ENCODE measurements at places on chromosomes 3 and 15. TPM values are rescaled to one million over a fixed set of nuclear protein-coding genes. Genes with fewer than 3 reads are reported as not detected.
A peak's percentile ranks its signal among the peaks of the same experiment; 100 is the strongest.

The TTBK2 gene
- total RNA-seq: 19.4 TPM

The LXN gene
- 8.3 TPM for total RNA-seq

The CCDC33 gene
- not detected for total RNA-seq

The CSPG5 gene
- total RNA-seq: 1.2 TPM

The APOD gene
- total RNA-seq: 499 TPM

DNA sequence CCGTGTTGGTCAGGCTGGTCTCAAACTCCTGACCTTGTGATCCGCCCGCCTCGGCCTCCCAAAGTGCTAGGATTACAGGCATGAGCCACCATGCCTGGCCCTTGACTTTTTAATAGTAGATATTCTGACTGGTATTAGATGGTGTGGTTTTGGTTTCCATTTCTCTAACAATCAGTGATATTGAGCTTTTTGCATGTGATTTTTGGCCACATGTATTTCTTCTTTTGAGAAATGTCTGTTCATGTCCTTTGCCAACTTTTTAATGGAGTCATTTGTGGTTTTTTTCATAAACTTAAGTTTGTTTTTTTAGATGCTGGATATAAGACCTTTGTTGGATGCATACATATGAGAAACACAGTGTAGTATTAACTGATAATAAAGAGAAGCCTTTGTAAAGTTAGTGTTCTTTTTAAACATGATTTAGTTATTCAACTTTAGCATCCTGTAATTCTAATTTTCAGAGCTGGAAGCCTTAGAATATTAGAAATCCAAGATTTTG lies 280.8 kb downstream of the RBMS3 start:
- H3K4me1 ChIP-seq: peaks cover 31% of the 10 kb centered on the region
- no peaks in the 10 kb centered on the region for H3K36me3 ChIP-seq
- no peak overlapping the region for H3K4me3 ChIP-seq
- no peak overlapping the region for H3K27ac ChIP-seq
- no peak for DNase-seq

DNA sequence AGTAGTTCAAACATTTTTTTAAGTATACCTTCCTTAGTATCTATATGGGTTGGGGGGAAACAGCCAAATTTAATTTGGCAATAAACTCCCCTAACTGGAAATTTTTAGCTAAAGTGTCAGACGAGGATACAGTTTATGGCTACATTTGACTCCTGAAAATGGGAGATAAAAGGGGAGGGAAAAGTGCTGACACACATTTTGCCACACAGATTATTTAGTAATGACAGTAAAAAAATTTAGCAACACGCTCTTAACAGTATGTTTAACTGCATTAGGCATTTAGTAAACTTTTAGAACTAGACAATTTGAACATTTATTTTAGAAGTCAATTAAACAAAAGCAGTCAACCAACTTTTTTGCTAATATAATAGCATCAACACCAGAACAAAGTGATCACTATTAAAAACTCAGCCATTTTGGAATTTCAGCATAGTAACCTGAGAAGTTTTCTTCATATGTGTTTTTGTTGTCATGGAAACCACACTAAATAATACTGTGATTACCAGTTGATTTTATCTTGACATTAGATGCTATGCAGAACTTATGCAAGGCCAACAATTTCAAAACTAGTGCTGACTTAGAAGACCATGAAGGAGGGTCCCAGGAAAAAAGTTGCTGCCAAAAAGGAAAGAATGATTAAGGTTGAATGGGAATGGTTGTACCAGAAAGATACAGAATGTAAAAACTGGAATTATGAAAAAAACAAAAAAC lies 47.0 kb upstream of the TFG start:
- H3K4me1 ChIP-seq: no peaks in the 10 kb centered on the region
- no peak overlapping the region for H3K4me3 ChIP-seq
- H3K27me3 ChIP-seq: no peaks in the 10 kb centered on the region
- DNase-seq: no peak

- no peak overlapping the region for H3K27ac ChIP-seq
- DNase-seq: no peak
- no peak overlapping the region for H3K4me3 ChIP-seq
These were observed 5.6 kb upstream of the FEZF2 start for GRCh38 chr3:62378921-62379320.

- H3K4me1 ChIP-seq: no peaks in the 10 kb centered on the region
- H3K4me3 ChIP-seq: no peak overlapping the region
- H3K27ac ChIP-seq: no peak overlapping the region
- DNase-seq: no peak
These were observed 131.0 kb upstream of the TPRG1 start for GRCh38 chr3:189040656-189041335.

GRCh38 chr3:148757238-148758215 lies 59.8 kb downstream of the AGTR1 start:
- H3K4me1 ChIP-seq: no peaks in the 10 kb centered on the region
- no peak overlapping the region for H3K27ac ChIP-seq
- no peaks in the 10 kb centered on the region for H3K27me3 ChIP-seq
- no peak for DNase-seq
- H3K4me3 ChIP-seq: no peak overlapping the region
- H3K36me3 ChIP-seq: no peaks in the 10 kb centered on the region

DNA sequence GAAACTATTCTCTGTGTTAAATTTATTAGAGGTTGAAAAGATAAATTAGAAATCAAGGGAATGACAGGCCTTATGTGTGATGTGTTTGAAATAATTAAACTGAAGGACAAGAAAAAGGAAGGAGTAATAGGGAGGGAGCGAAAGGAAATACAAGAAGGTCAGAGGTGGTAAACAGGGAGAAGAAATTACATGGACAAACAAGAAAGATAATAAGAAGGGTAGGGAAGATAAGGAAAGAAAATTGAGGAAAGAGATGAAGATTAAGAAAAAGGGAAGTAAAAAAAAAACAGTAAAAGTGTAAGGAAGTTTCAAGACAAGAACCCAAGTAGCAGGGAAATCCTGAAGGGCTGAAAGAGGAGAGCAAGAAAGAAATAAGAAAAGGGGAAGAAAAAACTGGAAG lies 26.2 kb upstream of the ANXA2 start:
- H3K27me3 ChIP-seq: no peaks in the 10 kb centered on the region
- no peak for DNase-seq
- H3K27ac ChIP-seq: no peak overlapping the region

DNA sequence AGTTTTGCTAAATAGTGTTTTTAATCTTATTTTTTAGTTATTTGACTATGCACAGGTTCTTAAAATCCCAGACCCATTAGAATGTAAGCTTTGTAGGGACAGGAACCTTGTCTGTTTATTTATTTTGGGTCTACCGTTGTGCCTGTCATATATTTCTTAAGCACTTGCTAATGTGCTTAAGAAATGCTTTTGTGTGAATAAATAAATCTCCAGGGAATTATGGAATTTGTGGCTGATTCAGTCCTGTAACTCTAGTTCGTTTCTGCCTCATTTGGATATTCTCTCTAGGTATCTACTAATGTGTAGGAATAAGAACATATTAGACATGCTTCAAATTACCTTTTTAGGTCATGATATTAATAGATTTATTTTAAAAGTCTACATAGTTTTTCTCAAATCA lies 161.6 kb downstream of the LPP start:
- peaks cover 50% of the 10 kb centered on the region for H3K4me1 ChIP-seq
- H3K27ac ChIP-seq: peak overlapping the region; percentile 40
- no peak overlapping the region for H3K4me3 ChIP-seq
- no peaks in the 10 kb centered on the region for H3K27me3 ChIP-seq

- no peaks in the 10 kb centered on the region for H3K36me3 ChIP-seq
- no peak overlapping the region for H3K4me3 ChIP-seq
- H3K27me3 ChIP-seq: no peaks in the 10 kb centered on the region
- DNase-seq: no peak
- no peak overlapping the region for H3K27ac ChIP-seq
These were observed 11.7 kb upstream of the UTS2B start for GRCh38 chr3:191342006-191342405.

- peaks cover 19% of the 10 kb centered on the region for H3K36me3 ChIP-seq
- DNase-seq: no peak
- H3K4me1 ChIP-seq: peaks cover 32% of the 10 kb centered on the region
- H3K27ac ChIP-seq: no peak overlapping the region
- H3K4me3 ChIP-seq: no peak overlapping the region
These were observed 21.4 kb downstream of the SIAH2 start for GRCh38 chr3:150741497-150742140.

GRCh38 chr3:152843955-152844354 lies 9.0 kb downstream of the P2RY1 start:
- no peak for DNase-seq
- H3K27ac ChIP-seq: no peak overlapping the region
- no peaks in the 10 kb centered on the region for H3K36me3 ChIP-seq
- H3K4me3 ChIP-seq: no peak overlapping the region
- H3K27me3 ChIP-seq: no peaks in the 10 kb centered on the region

GRCh38 chr3:116103868-116104530 lies 341.3 kb downstream of the LSAMP start:
- H3K27ac ChIP-seq: no peak overlapping the region
- no peaks in the 10 kb centered on the region for H3K27me3 ChIP-seq
- H3K4me3 ChIP-seq: no peak overlapping the region

DNA sequence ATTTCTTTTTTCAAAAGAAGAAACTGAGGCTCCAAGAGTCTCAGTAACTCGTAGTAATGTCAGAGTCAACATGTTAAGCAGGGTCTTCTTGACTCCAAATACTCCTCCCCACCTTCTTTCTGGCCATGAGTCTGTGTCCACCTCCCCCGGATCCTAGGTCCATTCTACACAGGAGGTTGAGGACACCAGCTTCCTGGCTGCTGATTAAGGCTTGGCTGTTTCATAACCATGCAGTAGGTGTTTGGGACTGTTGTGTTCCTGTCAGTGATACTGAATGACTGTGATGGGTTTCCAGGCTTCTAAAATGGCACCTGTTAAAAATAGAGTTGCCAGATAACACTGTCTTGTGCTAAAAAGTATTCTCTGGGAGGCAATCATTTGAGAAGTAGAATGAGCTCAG lies 130.8 kb upstream of the IL12A start:
- DNase-seq: no peak
- no peaks in the 10 kb centered on the region for H3K36me3 ChIP-seq
- no peaks in the 10 kb centered on the region for H3K27me3 ChIP-seq
- no peak overlapping the region for H3K4me3 ChIP-seq
